Lower leg skin (tissue), 4 donors: ENCODE measurements at places on chromosomes 4 and X.

GRCh38 chr4:6235901-6236640 is 33.6 kb upstream of the WFS1 start:
- peak; percentile 52 for DNase-seq

DNA sequence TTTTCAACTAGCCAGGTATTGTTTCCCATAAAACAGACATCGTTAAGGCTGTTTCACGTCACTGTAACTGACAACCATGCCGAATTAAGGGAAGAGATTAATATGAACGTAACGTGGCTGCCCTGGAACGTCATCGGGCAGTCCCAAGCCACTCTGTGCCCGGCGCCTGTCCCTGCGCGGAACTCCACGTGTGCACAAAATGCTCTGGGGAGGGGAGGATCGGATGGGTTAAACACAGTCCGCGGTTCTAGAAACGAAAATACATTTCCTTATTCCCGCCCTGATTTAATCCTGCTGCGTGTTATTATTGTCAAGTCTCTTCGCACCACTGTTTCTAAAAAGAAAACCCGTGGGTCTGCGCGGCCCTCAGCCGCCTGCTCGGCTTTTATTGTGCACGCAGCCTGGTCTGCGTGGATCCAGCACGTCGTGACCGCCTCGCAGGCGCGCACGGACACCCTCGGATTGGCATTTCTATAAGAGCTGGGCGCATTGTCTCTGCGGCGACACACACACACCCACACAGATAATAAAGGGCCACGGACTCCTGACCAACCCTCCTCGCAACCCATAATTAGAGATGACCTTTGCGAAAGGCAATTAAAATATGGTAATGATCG is 69.6 kb upstream of the BCOR start:
- no peak for DNase-seq

- no peak for DNase-seq
These were observed 125.5 kb downstream of the OPHN1 start for GRCh38 chrX:68307769-68308168.

- no peak for DNase-seq
These were observed 302.3 kb downstream of the DCHS2 start for GRCh38 chr4:154189346-154189745.

- no peak for DNase-seq
These were observed 63.0 kb downstream of the INTS12 start for GRCh38 chr4:105645440-105645839.

GRCh38 chrX:43898406-43899035 is 16.3 kb upstream of the MAOB start:
- DNase-seq: no peak

DNA sequence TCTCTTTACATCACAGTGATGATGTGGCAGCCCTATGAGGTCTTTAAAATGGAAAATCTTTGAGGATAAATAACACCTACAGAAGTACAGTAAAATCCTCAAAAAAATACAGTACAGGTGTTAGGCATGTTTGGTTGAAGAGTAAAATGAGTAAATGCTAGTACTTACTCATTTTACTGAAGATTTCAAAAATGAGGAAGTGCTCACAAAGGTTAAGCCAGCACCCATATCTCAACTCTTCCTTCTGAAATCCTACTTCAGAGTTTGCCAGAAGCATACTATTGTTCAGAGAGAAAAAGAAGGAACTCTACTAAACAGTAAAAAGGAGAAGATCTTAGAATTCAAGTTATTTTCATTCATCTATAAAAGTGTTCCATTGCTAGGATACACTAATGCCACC is 130.9 kb downstream of the CBR4 start:
- no peak for DNase-seq

- DNase-seq: no peak
These were observed 69.6 kb upstream of the SLC34A2 start for GRCh38 chr4:25585901-25586523.

DNA sequence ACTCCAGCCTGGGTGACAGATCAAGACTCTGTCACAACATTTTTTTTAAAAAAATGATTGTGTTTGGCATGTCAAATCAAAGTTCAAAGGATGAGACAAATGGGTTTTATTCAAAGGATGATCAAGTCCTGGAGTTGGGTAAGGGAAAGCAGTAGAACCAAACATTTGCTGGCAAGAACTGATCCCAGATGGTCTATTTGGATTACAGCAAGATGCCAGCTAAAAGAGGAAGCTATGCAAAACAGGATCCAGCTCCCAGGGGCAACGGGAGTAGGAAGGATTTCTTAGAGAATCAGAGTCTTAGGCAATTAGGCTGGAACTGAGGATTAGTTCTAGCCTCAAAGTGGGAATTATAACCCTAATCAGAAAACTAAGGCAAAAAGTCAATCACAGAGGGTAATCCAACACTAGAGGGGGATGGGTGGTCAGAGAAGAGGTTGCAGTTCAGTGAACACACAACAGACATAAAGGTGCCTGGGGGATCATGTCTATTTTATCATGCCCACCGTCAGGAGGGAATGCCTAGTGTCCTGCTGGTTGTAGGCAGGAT is 133.0 kb upstream of the PLS3 start:
- no peak for DNase-seq
